ENCODE measurements at places on chromosomes 6 and 20.

DNA sequence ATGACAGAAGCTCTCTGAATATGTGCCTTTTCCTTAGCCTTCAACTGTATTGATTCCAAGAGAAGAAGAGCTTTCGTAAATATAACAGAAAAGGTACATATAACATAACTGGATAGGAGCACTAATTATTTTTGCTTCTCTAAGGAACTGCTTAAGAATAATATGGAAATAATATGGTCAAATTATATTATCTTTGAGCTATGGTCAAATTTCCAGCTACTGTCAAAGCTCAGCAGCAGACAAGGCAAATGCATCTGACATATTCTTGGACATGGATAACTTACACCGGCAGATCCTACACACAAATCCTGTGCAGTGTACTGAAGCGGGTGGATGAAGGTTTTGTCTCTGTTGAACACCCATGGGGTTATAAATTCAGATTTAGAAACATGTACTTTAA is 150.6 kb downstream of the HIVEP2 start:
- DNase-seq: no peak

- no peak for DNase-seq
Observed at GRCh38 chr6:142929751-142930358, 15.1 kb downstream of the HIVEP2 start.

- DNase-seq: no peak
Observed at GRCh38 chr6:131687022-131687421, 14.2 kb downstream of the OR2A4 start.

GRCh38 chr6:121135425-121135824 is 198.9 kb downstream of the TBC1D32 start:
- no peak for DNase-seq

Measured in RWPE1 (cell line).